SK-N-DZ (cell line): ENCODE measurements at places on chromosomes 5 and 9.

DNA sequence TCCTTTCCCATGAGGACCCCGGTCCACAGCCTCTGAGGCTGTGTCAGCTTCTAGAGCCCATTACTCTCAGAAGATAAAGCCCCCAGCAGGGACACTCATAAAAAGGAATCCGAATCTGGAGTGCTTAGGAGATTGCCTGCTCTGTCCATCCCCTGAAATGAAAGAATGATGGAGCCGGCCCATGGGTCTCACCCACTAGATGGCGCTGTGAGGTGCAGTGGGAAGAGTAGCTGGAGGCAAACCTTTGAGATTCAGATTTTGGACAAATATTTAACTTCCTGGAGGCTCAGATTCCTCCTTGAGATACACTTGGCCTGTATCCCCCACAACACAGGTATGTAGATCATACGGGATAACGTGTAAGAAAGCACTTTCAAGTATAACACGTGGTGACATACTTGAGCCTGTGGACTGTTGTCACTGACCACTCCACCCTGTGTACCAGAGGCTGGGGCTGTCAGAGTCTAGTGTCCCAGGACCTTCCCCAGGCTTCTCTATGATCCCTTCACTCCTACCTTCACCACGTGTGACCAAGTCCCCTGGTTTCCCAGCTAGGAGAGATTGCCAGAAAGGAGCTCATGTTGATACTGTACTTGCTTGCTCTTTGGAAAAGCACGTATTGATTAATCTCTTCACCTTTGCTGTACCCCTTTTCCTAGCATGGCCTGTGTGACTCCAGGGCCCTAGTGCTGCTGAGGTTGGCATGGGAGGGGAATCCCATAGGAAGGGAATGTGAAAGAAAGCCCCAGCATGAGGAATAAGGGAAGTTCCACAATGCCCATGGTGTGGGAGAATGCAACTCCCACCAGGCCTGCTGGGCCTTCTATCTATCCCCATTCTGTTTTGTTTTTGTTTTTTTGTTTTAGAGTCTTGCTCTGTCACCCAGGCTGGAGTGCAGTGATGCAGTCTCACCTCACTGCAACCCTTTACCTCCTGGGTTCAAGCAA lies 32.1 kb downstream of the TRMO start:
- DNase-seq, result no peak

GRCh38 chr5:16733331-16734006 lies 116.7 kb upstream of the RETREG1 start:
- no peak for DNase-seq

- no peak for DNase-seq
Measured at GRCh38 chr9:19510907-19511306, 102.1 kb downstream of the ACER2 start.

- DNase-seq, result peak; percentile 55
Measured at GRCh38 chr9:121059998-121060636, 10.0 kb upstream of the C5 start.

GRCh38 chr5:177100714-177101121 lies 14.0 kb downstream of the FGFR4 start:
- no peak for DNase-seq

DNA sequence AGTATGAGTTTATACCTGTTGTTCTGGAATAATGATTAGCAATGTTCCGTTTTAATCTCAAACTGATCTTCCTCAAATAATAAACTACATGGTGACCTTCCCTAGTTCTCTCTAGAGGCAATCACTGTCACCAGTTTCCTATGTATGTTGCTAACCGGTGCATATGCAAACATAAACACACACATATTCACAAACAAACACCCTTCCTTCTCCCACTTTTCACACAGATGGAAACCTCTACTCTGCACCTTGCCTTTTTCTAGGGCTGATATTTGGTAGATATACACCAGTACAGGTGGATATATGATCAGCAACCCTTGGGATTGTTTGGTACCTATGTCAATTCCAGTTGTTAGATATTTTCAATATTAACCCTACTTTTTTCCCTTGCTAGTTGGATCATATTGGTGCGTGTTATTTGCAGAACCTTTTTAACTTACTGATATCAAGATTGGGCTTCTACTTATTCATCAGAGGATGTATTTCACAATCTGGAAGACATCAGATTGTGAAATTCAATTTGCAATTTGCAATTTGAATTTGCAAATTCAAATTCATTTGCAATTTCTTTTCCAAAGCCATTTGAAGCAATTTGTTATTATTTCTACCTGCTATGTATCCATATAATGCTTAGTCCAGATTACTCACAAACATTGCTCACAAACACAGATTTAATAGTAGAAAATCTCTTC lies 12.6 kb downstream of the FYB1 start:
- DNase-seq, result no peak

GRCh38 chr5:120564013-120564412 lies 99.9 kb downstream of the PRR16 start:
- DNase-seq, result no peak

DNA sequence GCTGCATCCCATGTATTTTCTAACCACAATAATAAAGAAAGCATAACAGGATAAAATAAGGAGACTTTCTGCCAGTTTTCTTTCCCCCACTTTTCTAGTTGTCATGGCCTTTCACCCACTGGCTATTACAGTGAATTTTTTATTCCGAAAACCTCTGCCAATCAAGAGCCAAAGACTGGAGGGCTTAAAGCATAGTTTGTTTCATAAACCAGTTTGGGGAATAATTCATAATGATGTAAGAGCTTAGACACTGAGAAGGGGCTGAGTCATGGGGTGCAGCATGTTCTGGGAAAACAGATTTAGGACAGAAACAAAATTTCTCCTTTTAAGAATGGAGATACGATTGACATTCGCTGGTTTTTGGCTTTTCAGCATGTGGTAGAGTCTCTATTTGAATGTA lies 4.4 kb upstream of the GLIPR2 start:
- DNase-seq, result no peak

GRCh38 chr9:76462126-76462525 lies 3.1 kb downstream of the GCNT1 start:
- no peak for DNase-seq

DNA sequence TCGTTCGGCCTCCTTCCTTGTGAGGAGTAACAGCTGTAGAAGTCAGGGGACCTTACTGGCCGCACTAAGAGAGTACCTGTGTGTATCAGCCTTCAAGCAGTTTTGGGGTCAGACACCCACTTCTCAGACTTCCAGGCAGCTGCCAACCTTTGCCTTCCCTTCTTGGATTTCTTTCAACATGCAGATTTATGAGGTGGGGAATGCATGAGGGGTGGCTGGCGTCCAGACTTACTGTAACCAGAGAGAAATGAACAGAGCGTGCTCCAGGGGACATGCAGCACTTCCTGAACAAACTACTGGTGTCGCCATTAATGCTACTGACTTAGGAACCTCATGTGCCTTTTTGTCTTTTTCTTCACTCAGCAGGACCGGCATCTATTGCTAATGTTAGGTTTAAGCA lies 46.7 kb downstream of the INSYN2B start:
- no peak for DNase-seq

DNA sequence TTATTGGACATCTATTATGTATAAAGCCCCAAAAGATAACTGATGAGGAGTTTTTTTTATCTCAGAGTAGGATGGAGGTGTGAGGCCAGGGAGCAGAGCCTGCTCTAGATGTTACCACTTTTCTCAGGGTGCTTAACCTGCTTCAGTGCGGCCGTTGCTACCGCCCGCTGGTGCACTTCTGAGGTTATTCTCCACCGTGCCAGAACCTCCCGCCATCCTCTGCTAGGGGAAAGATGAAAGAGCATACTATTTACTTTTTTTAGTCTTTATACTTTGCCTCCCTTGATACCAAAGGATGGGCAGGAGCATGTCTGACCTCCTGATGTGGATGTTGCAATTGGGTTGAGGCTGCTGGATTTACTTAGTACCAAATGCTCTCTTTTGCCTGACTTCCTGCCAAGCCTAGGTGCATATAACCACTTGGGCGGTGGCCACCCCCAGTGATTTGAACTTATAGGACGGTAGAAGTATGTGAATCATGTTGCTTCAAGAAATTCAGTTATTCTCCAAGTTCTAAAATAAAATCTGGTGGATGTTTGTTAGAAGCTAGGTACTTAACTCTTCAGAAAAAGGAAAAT lies 71.1 kb upstream of the HSPB3 start:
- DNase-seq, result no peak

DNA sequence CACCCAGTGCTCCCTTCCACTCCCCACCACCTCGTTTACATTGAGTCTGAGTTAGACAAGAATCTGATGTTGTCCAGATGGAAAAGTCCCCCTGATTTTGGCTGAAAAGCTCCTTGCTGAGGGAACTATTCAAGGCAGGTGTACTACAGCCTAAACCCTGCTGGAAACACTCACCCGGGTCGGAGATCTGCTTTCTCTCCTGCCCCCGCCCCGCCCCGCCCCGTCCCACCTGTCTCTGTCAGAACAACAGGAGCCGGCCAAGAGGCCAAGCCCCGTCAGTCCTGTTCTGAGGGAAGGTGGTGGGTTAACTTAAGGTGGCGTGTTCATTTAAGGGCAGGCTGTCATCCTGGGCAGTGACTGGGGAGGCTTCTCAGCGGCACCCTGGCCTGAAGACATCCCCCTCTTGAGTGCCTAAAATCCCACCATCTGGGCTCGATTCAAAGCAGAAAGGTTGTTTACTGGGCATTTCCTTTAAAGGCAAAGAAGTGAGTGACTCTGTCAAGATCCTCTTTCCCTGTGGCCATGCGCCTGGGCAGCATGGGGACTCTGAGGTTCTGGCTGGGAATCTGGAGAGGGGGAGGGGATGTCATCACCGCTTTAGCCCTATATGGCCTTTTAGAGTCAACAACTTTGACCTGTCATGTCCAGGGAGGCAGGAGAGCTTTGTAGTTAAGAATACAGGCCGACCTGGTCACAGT lies 71.1 kb upstream of the NEURL1B start:
- DNase-seq, result no peak

GRCh38 chr5:172074896-172075295 lies 68.5 kb upstream of the FBXW11 start:
- DNase-seq, result no peak

GRCh38 chr5:143641549-143642355 lies 170.2 kb upstream of the HMHB1 start:
- no peak for DNase-seq

- DNase-seq, result peak; percentile 25
Measured at GRCh38 chr5:64074533-64074932, 91.1 kb upstream of the RNF180 start.

DNA sequence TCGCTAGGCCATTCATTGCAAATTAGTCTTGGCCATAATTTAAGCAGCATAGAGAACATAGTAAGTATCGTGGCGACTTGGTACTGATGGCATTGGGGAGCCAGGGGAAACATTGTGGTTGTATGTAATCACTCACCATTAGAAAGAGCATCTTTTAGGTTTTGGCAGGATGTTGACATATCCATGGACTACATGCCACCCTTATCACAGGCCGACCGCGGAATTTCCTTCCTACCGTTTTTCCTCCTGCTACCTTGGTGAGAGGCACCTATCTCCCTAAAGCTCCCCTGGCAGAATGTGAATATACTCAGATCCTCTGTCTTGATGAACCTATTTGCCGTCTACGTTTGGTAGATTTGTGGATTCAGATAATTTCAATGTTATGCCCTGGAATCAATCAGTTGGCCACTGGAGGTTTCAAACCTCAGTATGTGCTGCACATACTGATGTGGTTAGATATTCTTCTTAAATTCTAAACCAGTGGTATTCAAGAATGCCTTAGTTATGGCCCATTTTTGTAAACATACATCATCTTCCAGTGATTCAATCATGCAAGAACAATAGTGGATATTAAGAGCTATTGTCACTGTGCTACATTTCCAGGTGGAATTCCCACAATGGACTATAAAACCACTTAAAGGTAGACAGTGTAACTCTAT lies 271.0 kb upstream of the HAPLN1 start:
- no peak for DNase-seq

- DNase-seq, result no peak
Measured at GRCh38 chr9:13832446-13832845, 481.5 kb downstream of the NFIB start.

DNA sequence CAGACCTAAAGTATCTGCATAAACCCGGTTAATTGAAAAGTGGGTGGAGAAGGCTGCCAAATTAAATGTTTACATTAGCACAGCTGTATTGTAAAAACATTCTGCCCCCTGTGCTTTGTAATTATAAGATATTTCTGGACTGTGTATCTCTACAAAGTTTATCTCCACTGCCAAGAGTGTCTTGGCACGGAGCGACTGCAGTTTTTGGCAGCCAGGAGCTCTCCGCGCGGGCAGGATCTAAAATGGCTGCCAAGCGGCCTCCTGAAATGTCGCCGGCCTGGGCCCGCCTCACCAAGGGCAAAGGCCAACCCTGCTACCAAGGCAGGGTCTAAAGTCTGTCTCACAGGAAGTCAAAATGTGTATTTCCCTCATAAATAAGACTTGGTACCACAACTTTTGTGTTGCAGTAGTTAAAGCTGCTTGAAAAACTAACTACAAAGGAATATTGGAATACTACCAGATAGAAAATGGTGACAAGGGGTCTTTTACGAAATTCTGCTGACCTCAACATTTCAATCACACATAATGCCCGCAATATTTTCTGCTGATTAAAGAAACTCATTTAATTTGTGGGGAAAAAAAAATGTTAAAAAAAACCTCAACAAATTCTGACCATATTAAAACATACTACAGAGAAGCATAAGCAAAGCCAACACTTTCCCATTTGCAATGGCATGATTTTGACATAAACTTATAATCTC lies 110.4 kb downstream of the NFIB start:
- no peak for DNase-seq

DNA sequence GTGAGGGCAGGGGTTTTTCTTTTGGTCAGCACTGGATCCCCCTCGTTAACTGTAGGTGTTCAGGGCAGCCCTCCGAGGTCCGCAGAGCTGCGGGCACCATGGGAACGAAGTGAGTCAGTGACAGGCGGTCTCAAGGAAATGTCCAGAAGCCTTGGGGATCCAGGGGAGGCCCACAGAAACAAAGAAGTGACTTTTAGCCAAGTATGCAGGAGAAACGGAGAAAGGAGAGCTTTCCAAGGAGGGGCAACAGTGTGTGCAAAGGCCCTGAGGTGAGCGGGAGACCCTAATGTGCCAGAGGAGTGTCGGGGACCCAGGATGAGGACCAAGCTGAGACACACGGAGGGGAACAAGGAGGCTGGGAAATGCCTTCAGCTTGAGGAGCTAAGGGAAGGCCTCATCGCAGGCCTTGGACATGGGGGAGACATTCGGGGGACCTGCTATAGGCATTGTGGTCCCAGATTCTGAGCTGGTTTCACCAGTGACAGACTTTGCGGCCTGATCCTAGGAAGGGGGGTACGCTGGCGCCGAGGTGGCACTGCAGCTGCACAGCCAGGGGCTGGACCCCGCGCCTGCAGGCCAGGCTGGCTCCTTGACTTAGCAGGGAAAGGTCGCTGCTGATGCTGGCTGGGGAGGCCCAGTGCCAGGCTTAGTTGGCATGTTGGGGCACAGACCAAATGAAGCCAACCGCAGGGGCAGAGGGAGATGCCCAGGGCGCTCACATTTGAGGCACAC lies 3.3 kb downstream of the LTC4S start:
- DNase-seq, result no peak
